ENCODE measurements at places on chromosomes 12 and 14.

GRCh38 chr14:83534995-83535394, 1994.9 kb upstream of the FLRT2 start:
- DNase-seq, result no peak

DNA sequence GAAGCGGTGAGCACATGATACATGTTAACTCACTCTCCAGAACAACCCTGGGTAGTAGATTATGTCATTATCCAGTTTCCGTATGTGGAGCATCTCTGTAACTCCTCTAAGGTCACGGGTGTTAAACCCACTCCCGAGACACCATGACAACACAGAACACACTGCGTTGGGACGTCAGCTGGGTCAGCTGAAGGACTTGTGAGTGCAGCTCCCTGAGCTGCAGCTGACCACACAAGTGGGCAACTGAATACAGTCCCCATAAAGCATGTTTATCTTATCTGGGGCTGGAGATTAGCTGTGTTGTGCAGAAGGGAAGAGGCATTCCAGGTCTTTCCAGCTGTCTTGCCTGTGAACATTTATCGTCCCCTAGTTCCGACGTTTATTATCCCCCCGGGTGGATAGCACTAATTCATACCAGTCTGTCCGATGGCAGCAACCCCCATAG, 211.5 kb downstream of the CHST11 start:
- DNase-seq, result no peak

- no peak for DNase-seq
Observed at GRCh38 chr14:37550511-37550910, 44.5 kb downstream of the FOXA1 start.

DNA sequence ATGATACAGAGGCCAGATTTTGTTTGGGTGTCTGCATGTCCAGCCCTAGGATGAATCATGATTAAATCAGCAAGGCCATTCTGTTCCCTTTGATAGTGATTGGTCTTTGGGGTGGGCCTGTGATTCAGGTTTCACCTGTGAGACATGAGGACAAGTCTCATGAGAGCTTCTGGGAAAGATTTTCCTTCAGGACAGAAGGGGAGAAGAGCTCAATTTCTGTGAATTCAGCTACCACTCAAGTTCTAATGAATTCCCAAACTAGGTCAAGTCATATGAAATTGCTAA, 73.4 kb downstream of the ZNF664 start:
- DNase-seq, result no peak

GRCh38 chr14:105087963-105088811, 23.0 kb upstream of the GPR132 start:
- DNase-seq, result no peak

DNA sequence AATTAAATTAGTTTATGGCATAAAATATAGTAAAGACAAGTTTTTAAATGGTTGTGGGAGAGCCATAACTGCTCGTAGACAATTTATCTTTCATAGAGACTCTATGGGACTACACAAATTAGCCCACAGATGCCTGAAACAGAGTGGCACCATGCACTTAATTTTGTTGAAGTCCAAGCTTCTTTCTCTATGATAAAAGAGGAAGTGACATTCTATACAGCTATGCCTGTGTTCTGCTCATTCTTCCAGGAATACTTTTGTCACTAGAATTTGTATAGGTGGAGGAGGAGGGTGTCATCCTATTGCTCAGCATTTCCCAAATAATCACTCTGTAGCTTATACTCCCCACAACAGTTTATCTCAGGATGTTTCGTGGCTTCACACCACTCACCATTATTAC, 43.7 kb upstream of the KICS2 start:
- no peak for DNase-seq

DNA sequence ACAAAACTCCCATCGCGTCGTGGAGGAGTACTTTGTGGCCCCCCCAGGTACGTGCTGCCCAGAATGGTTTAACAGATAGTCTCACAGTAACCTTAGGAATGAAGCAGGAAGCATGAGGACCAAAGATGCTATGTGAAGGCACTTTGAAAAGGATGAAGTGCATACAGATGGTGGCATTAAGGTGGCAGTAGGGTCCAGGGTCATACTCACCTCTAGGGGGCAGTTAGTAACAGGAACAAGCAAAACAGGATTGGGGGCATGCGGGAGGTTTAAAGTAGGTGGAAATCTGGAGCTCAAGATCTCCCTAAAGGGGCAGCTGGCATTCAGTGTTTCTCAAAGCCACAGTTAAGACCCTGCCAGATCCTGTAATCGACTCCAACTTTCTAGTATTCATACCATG, 10.9 kb downstream of the GATC start:
- no peak for DNase-seq

Data from T-helper 2 cell (primary cell).